ENCODE measurements at places on chromosomes 2 and 18. TPM values are rescaled to one million over a fixed set of nuclear protein-coding genes. Genes with fewer than 3 reads are reported as not detected.

The ADCYAP1 gene
- total RNA-seq, result not detected

DNA sequence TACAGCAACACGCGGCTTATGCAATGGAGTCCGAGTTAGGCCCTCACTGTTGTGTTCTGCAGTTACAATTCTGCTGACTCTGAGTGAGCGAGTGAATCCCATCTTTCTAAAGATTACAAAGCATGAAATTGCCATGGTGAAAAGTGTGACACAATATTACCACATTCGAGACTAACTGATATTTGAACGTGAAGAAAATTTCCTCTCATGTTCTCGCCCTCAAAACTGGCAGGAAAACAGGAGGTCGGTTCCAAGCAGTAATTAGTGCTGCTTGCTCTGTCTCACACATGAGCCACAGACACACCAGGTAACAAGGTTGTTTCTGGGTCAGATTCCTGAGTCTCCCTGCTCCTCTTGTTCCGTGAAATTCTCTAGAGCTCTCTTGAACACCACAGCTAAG lies 93.7 kb upstream of the RIOK3 start:
- no peaks in the 10 kb centered on the region for H3K36me3 ChIP-seq
- H3K27me3 ChIP-seq, result no peaks in the 10 kb centered on the region
- DNase-seq, result no peak
- peaks cover 6% of the 10 kb centered on the region for H3K4me1 ChIP-seq
- H3K27ac ChIP-seq, result no peak overlapping the region

DNA sequence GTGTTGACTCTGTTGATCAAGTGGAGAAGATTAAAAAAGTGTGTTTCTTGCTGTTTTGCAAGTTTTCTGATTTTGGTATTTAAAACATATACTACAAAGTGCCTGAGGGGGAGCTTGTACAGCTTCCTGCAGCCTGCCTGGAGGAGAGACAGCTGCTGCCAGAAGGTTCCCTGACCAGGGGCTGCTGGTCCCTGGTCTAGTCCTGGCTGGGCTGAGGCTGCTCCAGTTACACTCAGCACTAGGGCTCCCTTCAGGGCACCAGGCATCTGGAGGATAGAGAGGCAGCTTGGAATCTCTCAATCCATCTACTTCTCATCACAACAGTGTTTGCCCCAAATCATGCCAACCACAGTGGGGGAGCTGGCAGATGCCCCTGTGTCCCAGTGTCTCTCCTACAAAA lies 4.8 kb downstream of the MC2R start:
- no peaks in the 10 kb centered on the region for H3K36me3 ChIP-seq
- DNase-seq, result no peak
- H3K4me1 ChIP-seq, result no peaks in the 10 kb centered on the region
- H3K27me3 ChIP-seq, result no peaks in the 10 kb centered on the region
- no peak overlapping the region for H3K27ac ChIP-seq

GRCh38 chr18:8361941-8362471 lies 247.2 kb upstream of the RAB12 start:
- H3K27me3 ChIP-seq, result no peaks in the 10 kb centered on the region
- no peak overlapping the region for H3K4me3 ChIP-seq
- DNase-seq, result no peak
- H3K4me1 ChIP-seq, result no peaks in the 10 kb centered on the region
- no peaks in the 10 kb centered on the region for H3K36me3 ChIP-seq

DNA sequence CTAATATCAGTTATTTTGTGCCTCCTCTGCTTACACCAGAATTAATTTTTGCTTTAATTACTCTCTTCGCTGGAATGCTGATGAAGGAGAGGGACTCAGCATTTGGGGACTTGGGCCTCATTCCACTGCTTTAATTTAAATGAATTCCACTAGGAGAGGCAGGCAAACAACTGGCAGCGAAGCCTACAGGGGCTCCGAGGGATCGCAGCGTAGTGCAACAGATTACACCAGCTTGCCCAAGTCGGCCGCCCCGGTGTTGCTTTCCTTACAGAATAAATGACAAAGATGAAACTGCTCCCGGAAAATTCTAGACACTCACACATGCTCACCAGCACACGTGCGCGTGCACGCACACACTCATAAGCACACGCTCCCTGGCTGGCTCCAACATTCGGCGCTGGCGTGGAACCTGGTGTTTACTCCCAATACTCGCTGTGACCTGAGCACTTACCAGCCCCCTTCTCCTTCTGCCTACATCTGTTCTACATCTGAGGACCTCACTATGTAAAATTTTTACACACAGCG lies 175.4 kb downstream of the ZNF521 start:
- H3K27ac ChIP-seq, result no peak overlapping the region
- H3K36me3 ChIP-seq, result no peaks in the 10 kb centered on the region

GRCh38 chr2:605674-606608 lies 71.3 kb downstream of the TMEM18 start:
- no peaks in the 10 kb centered on the region for H3K4me1 ChIP-seq
- H3K4me3 ChIP-seq, result no peak overlapping the region
- no peak for DNase-seq
- H3K27ac ChIP-seq, result no peak overlapping the region
